ENCODE measurements at places on chromosomes 7 and 10. TPM values are rescaled to one million over a fixed set of nuclear protein-coding genes. Genes with fewer than 3 reads are reported as not detected.

Gene TEX47
- not detected for total RNA-seq

Gene TRIL
- total RNA-seq = 2.4 TPM

Gene C10orf105
- 0.42 TPM for total RNA-seq

Gene HOXA10
- 34.1 TPM for total RNA-seq

Gene CAMK2B
- 9.9 TPM for total RNA-seq

Gene PDSS1
- total RNA-seq = 8.1 TPM

GRCh38 chr10:20683345-20683744 is 213.8 kb downstream of the NEBL start:
- no peak for DNase-seq
- H3K27me3 ChIP-seq = no peaks in the 10 kb centered on the region
- H3K36me3 ChIP-seq = no peaks in the 10 kb centered on the region
- H3K4me3 ChIP-seq = no peak overlapping the region

- no peaks in the 10 kb centered on the region for H3K27me3 ChIP-seq
- peak within 1 kb of the TSS; percentile 30 for H3K4me3 ChIP-seq
- H3K36me3 ChIP-seq = no peaks in the 10 kb centered on the region
- no peaks in the 10 kb centered on the region for H3K4me1 ChIP-seq
- H3K27ac ChIP-seq = no peak within 1 kb of the TSS
Measured at GRCh38 chr7:50782375-50783208, at the start of gene GRB10. Gene GRB10 (minus strand): TSS chr7:50782896. CDS start chr7:50732322, 50,574 bp downstream.

- no peak overlapping the region for H3K4me3 ChIP-seq
- H3K4me1 ChIP-seq = peaks cover 7% of the 10 kb centered on the region
- H3K36me3 ChIP-seq = no peaks in the 10 kb centered on the region
- no peaks in the 10 kb centered on the region for H3K27me3 ChIP-seq
- no peak overlapping the region for H3K27ac ChIP-seq
- no peak for DNase-seq
Measured at GRCh38 chr7:43763183-43763582, 4.7 kb downstream of the BLVRA start.

DNA sequence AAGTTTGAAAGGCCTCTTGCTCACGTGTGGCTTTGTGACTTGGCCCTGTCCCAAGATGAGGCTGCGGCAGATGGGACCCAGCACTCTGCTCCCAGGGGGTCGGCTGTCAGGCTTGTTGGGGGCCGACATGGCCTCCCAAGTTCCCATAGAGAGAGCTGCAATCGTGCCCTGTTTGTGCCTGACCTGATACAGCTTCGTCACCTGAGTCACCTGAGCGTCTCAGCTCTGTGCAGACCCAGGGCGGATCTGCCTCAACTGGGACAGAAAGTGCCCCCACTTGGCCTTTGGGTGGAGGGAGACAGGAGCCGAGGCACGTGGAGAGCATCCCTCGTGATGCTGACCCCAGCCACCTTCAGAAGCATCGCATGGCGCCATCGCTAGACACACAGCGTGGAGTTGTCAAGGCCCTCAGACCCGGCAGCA is 21.7 kb downstream of the PAPOLB start:
- H3K27ac ChIP-seq = no peak overlapping the region
- H3K4me3 ChIP-seq = no peak overlapping the region
- no peak for DNase-seq
- no peaks in the 10 kb centered on the region for H3K36me3 ChIP-seq

GRCh38 chr7:38427279-38427955 is 154.0 kb upstream of the TARP start:
- H3K36me3 ChIP-seq = no peaks in the 10 kb centered on the region
- no peak for DNase-seq

GRCh38 chr7:33773053-33773452 is 132.3 kb upstream of the BMPER start:
- no peak for DNase-seq
- no peaks in the 10 kb centered on the region for H3K4me1 ChIP-seq
- H3K27me3 ChIP-seq = no peaks in the 10 kb centered on the region
- no peaks in the 10 kb centered on the region for H3K36me3 ChIP-seq
- H3K27ac ChIP-seq = no peak overlapping the region
- H3K4me3 ChIP-seq = no peak overlapping the region

DNA sequence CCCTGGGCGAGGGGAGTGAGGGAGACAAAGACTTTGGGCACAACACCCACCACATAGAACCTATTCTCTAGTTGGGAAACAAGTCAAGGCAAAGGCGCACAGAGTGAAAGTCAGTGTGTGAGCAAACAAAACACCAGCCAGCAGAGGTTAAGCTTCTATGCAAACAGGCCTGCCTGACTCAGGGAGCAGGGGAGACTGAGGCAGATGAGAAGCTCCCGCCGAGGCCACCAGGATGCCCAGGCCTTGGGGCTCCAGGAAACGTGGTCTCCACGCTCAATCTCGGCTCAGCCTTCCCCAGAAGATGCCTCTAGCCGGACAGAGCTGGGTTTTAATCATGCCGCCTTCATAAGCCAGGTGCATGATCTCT is 74.1 kb upstream of the KCNMA1 start:
- H3K4me3 ChIP-seq = no peak overlapping the region
- peaks cover 8% of the 10 kb centered on the region for H3K4me1 ChIP-seq
- H3K36me3 ChIP-seq = no peaks in the 10 kb centered on the region
- no peak for DNase-seq
- H3K27me3 ChIP-seq = peaks cover 40% of the 10 kb centered on the region
- H3K27ac ChIP-seq = no peak overlapping the region

GRCh38 chr10:47101807-47102206 is 190.6 kb downstream of the PTPN20 start:
- no peaks in the 10 kb centered on the region for H3K4me1 ChIP-seq
- H3K36me3 ChIP-seq = no peaks in the 10 kb centered on the region
- no peak overlapping the region for H3K27ac ChIP-seq
- no peak overlapping the region for H3K4me3 ChIP-seq
- H3K27me3 ChIP-seq = no peaks in the 10 kb centered on the region
- DNase-seq = no peak

- no peaks in the 10 kb centered on the region for H3K27me3 ChIP-seq
- no peak overlapping the region for H3K27ac ChIP-seq
- no peak for DNase-seq
- H3K36me3 ChIP-seq = no peaks in the 10 kb centered on the region
- H3K4me1 ChIP-seq = peaks cover 60% of the 10 kb centered on the region
Measured at GRCh38 chr7:92588561-92588960, 1.6 kb downstream of the FAM133B start.

DNA sequence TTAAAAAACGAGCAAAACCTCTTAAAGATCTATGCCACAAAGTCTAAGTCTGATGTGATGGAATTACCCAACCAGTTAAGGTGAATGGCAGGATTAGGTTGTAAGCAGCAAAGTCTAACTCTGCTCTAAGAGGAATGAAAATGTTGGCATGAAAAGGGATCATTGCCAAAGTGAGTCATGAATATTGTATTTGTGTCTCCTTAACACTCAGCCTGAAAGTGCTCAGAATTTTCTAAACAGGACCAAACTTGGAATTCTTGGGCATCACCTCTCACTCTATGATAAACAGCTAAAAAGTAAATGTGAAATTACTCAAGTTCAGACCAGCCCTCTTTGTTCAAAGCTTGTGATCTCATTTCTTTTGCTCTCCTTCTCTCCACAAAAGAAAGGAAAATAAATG is 27.0 kb downstream of the PPP1R3A start:
- no peak overlapping the region for H3K27ac ChIP-seq
- H3K27me3 ChIP-seq = no peaks in the 10 kb centered on the region
- H3K4me3 ChIP-seq = no peak overlapping the region

DNA sequence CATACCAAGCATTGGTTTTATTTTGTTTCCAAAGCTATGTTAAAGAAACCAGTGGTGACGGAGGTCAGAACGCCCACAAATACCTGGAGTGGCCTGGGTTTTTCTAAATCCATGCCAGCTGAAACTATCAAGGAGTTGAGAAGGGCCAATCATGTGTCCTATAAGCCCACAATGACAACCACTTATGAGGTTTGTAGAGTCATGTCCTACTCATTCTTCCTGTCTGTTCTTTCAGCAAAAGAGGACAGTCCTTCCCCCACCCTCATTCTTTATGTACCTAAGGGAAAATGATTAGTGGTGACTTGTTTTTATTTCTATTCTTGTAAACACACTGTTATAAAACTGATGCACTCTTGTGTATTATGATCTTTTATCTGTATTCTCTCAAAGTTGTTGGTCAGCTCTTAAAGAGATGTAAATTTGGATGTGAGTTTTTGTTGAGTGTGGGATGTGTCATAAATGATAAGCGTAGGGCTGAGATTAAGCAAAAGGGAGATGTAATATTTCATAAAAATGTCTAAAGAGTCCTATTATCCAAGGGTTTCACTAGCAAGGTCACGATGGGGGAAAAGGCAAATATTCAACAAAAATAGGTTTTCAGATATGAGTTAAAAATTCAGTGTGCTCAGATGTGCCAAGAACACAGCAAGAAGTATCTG is 294.4 kb downstream of the BICC1 start:
- H3K27ac ChIP-seq = no peak overlapping the region
- no peaks in the 10 kb centered on the region for H3K27me3 ChIP-seq
- no peaks in the 10 kb centered on the region for H3K36me3 ChIP-seq
- no peak overlapping the region for H3K4me3 ChIP-seq
- peaks cover 9% of the 10 kb centered on the region for H3K4me1 ChIP-seq
- DNase-seq = no peak

DNA sequence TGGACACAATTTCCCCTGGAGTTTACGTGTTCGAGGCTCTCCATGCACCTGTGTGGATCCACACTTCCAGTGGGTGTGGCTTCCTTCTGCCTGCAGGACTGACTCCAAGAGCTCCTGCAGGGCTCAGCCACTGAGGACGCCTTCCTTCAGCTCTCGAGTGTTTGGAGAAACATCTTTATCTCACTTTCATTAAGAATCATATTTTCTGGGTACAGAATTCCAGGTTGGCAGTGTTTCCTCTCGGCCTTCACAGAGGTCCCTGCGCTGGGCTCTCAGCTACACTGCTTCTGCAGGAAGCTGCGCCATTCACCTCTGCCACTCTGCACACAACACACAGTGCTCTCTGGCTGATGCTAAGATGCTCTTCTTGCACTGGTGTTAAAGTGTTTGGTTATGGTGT is 69.9 kb upstream of the NKX6-2 start:
- no peak overlapping the region for H3K27ac ChIP-seq
- H3K4me1 ChIP-seq = no peaks in the 10 kb centered on the region
- DNase-seq = no peak
- no peaks in the 10 kb centered on the region for H3K36me3 ChIP-seq

DNA sequence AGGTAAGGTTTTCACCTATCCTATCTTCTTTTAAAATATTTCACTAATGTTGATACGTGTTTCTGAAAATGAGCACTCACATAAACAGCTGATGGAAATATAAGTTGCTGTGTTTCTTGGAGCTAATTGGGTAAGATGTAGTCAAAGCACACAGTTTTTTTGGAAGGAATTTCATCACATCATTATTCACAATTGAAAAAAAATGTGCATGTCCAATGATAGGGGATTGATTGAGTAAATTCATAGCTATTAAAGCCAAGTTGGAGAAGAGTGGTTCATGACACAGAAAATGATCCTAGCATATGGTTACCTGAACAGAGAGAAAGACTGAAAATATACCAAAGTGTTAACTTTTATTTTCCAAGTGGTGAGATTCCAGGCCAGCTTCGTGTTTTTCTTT is 29.6 kb downstream of the GLI3 start:
- no peak overlapping the region for H3K27ac ChIP-seq
- H3K4me1 ChIP-seq = no peaks in the 10 kb centered on the region
- no peaks in the 10 kb centered on the region for H3K27me3 ChIP-seq
- no peak for DNase-seq
- H3K36me3 ChIP-seq = no peaks in the 10 kb centered on the region

- no peak overlapping the region for H3K27ac ChIP-seq
- H3K4me1 ChIP-seq = no peaks in the 10 kb centered on the region
- no peaks in the 10 kb centered on the region for H3K36me3 ChIP-seq
- H3K27me3 ChIP-seq = no peaks in the 10 kb centered on the region
- DNase-seq = no peak
Measured at GRCh38 chr7:42740408-42740807, 171.5 kb downstream of the C7orf25 start.

- no peak overlapping the region for H3K27ac ChIP-seq
- no peaks in the 10 kb centered on the region for H3K36me3 ChIP-seq
- no peaks in the 10 kb centered on the region for H3K27me3 ChIP-seq
- DNase-seq = no peak
- H3K4me1 ChIP-seq = no peaks in the 10 kb centered on the region
Measured at GRCh38 chr7:40827222-40828085, 692.6 kb downstream of the SUGCT start.

GRCh38 chr10:37667736-37668135 is 189.7 kb downstream of the ZNF248 start:
- no peak for DNase-seq
- no peak overlapping the region for H3K27ac ChIP-seq
- no peaks in the 10 kb centered on the region for H3K36me3 ChIP-seq
- no peaks in the 10 kb centered on the region for H3K4me1 ChIP-seq

DNA sequence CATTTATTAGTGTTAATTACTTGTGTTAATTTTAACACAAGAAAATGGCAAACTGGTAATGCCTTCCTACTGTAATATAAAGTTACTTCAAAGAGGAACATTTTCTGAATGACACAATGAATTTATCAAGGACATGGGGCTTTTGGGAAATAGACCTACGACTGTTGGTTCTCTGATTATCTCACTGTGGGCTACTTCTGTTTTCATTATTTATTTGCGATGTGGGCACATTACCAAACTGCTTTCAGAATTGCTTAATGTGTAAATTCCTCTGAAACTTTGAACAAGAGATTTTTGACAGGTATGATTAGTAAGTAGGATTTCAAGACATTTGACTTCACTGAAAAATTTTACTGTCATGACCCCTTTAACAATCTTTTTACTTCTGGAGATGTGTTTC is 535.6 kb downstream of the CNTNAP2 start:
- H3K4me3 ChIP-seq = no peak overlapping the region
- no peak overlapping the region for H3K27ac ChIP-seq

GRCh38 chr10:35372329-35372728 is 36.0 kb downstream of the CCNY start:
- no peak overlapping the region for H3K4me3 ChIP-seq
- H3K27me3 ChIP-seq = no peaks in the 10 kb centered on the region
- H3K27ac ChIP-seq = peak overlapping the region; percentile 45
- DNase-seq = no peak
